Stimulated activated CD8-positive, alpha-beta memory T cell treated with anti-CD3 and anti-CD28 coated beads, Interleukin-2, amount 100 ng/mL, for 48 hours (primary cell): ENCODE measurements at places on chromosomes 7 and 10.

DNA sequence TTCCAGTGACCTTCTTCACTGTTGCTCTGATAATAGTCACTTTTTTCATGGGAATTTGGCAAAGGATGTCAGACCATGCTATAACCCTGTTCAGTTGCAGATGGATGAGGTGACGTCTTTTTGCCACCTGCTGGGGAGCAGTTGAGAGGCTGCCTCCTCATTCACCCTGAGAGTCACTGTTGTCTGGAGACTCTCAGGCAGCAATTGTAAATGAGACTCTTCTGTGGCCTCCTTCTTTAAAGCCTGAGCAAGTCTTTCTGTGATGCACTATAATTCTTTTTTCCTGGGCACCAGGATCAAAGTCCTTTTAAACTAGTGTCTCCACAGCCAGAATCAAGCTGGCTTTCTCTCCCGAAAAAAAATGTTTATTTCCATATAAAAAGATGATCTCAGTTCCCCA lies 345.1 kb downstream of the ARL4A start:
- DNase-seq: no peak

DNA sequence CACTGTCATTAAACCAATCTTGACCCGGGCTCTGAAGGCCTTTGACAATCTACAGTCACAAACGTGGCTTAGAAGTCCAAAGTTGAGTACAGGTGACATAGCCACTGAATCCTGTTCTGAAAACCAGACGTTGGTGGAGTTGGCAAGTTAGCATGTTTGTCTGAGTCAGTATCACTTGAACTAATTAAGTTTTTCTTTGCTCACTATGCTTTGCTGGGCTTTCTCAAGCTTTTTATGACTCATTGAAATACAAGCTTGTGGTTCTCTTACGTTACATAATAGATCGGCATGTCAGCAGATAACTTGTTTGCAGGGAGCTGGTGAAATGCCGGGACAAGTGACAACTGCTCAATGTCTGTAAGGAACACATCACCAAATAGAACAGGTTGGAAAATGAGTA lies 53.8 kb downstream of the ARL5B start:
- DNase-seq: no peak

- no peak for DNase-seq
These were observed 55.0 kb downstream of the TRIM24 start for GRCh38 chr7:138515001-138515528.

DNA sequence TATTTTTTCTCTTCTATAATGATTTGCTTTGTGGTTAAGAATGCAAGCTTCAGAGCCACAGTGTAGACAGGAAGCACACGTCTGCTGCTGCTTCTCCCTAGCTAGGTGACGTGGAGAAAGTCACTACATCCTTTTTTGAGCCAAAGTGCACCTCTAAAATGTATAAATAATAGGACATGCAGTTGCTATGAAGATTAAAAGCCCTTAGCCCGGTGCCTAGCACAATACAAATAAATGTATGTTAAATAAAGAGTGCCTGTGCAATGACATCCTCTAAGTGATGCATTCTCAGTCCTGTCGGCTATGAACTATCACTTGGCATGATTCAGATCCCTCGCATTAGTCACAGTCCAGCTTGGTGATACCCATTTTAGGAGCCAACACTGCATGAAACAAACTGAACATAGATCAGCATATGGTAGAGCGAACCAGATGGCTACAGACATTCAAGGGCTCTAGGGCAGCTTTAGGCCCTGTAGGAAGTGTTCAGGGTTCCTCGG lies 4.8 kb upstream of the TRDMT1 start:
- DNase-seq: no peak

GRCh38 chr7:6453734-6454133 lies 6.0 kb upstream of the DAGLB start:
- DNase-seq: no peak

DNA sequence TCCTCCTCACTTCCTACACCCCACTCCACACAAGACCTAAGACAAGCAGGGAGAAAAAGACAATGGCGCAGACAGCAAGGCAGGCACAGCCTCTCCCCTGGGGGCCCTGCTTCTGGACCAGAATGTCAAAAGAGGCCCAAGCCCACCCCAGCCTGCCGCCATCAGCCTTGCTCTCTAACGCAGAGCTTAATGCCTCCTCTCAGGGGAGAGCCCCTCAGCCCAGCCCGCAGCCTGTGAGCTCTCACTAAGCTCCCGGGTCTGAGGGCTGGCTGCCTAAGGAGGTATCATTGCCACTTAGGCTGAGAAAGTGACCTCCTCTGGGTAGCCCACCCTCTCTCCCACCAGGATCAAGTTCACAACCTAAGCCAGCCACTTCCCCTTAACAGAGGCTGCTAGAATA lies 16.7 kb downstream of the SLIT1 start:
- DNase-seq: no peak

DNA sequence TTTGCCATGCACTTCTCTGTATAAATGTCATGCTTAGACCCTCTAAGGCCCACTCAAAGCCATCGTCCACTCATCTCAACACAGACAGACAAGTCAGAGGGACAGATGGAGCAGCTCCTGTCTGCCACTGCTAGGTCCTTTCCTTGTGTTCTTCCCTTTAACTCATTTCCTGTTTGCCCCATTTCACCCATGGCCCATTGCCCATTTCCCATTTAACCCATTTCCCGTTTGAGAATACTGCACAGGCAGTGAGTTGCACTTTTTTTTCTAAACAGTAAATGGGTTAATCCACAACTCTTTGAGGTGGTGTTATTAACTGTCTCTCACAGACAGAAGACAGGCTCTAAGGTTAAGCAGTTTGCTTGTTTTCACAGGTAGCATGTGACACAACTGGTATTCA lies 179.3 kb downstream of the NPSR1 start:
- DNase-seq: no peak

GRCh38 chr10:59562126-59562525 lies 147.5 kb downstream of the SLC16A9 start:
- DNase-seq: no peak
